ENCODE measurements at places on chromosomes 7 and 10. TPM values are rescaled to one million over a fixed set of nuclear protein-coding genes. Genes with fewer than 3 reads are reported as not detected.

- no peak overlapping the region for H3K4me3 ChIP-seq
- peak overlapping the region; percentile 50 for H3K27ac ChIP-seq
- H3K4me1 ChIP-seq: peaks cover 37% of the 10 kb centered on the region
- no peaks in the 10 kb centered on the region for H3K27me3 ChIP-seq
Measured at GRCh38 chr10:49313501-49314070, 14.6 kb downstream of the C10orf71 start.

- no peak for DNase-seq
- no peak overlapping the region for H3K27ac ChIP-seq
- H3K4me1 ChIP-seq: no peaks in the 10 kb centered on the region
- no peak overlapping the region for H3K4me3 ChIP-seq
- H3K27me3 ChIP-seq: no peaks in the 10 kb centered on the region
Measured at GRCh38 chr10:10960534-10960933, 57.1 kb upstream of the CELF2 start.

DNA sequence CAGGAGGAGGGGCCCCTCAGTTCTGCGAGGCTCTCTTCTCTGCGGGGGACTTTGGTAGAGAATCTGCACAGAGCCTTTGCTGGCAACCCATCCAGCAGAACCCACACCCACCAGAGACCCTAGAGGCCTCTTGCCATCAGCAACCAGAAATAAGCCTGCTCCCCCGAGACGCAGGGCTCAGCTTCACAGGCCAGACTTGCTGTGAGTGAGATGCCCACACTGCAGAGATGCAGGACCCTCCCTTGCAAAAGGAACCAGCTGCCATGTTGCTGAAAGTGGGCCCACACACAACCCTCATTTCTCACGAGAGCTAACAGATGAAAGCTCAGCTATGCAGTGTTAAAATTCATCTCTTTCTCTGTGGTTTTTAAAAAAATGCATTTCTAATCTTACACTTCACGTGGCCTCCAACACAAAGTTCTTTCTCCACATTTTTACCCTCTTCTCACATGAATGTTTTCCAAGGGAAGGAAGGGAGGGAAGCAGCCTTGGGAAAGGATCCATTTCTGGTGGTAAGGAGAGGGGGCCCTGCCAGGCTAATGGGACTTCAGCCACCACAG, 171.6 kb downstream of the CCDC3 start:
- H3K27ac ChIP-seq: no peak overlapping the region
- no peaks in the 10 kb centered on the region for H3K27me3 ChIP-seq
- no peak for DNase-seq
- no peaks in the 10 kb centered on the region for H3K36me3 ChIP-seq

GRCh38 chr7:131346885-131347592, 19.4 kb downstream of the MKLN1 start:
- no peaks in the 10 kb centered on the region for H3K36me3 ChIP-seq
- H3K27me3 ChIP-seq: no peaks in the 10 kb centered on the region
- H3K4me3 ChIP-seq: no peak overlapping the region
- peaks cover 37% of the 10 kb centered on the region for H3K4me1 ChIP-seq
- DNase-seq: no peak

The NKX6-2 gene
- total RNA-seq: not detected

- peaks cover 11% of the 10 kb centered on the region for H3K4me1 ChIP-seq
- H3K27ac ChIP-seq: peak overlapping the region; percentile 96
- no peaks in the 10 kb centered on the region for H3K36me3 ChIP-seq
- no peaks in the 10 kb centered on the region for H3K27me3 ChIP-seq
- DNase-seq: no peak
- peak overlapping the region; percentile 97 for H3K4me3 ChIP-seq
Measured at GRCh38 chr7:4774658-4775249, 669 bp upstream of the AP5Z1 start.

The SLIT1 gene
- 0.08 TPM for total RNA-seq

GRCh38 chr10:84563868-84564267, 235.5 kb downstream of the CCSER2 start:
- H3K4me1 ChIP-seq: no peaks in the 10 kb centered on the region
- no peak overlapping the region for H3K27ac ChIP-seq
- H3K27me3 ChIP-seq: no peaks in the 10 kb centered on the region
- no peaks in the 10 kb centered on the region for H3K36me3 ChIP-seq
- DNase-seq: no peak
- no peak overlapping the region for H3K4me3 ChIP-seq

DNA sequence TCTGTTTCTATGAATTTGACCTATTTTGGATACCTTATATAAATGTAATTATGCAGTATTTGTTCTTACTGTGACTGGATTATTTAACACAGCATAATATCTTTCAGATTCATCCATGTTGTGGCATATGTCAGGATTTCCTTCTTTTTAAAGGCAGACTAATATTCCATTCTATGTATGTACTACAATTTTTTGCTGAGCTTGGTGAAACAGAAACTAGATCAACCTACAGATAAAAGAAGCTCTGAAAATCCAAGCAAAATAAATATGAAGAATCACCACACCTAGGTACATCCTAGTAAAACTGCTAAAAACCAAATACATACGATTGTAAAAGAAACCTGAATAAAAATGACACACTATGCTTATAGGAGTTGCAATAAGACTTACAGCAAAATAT, 300.5 kb downstream of the HTR7 start:
- no peaks in the 10 kb centered on the region for H3K27me3 ChIP-seq
- H3K4me1 ChIP-seq: no peaks in the 10 kb centered on the region
- H3K27ac ChIP-seq: no peak overlapping the region
- no peak for DNase-seq
- no peaks in the 10 kb centered on the region for H3K36me3 ChIP-seq

DNA sequence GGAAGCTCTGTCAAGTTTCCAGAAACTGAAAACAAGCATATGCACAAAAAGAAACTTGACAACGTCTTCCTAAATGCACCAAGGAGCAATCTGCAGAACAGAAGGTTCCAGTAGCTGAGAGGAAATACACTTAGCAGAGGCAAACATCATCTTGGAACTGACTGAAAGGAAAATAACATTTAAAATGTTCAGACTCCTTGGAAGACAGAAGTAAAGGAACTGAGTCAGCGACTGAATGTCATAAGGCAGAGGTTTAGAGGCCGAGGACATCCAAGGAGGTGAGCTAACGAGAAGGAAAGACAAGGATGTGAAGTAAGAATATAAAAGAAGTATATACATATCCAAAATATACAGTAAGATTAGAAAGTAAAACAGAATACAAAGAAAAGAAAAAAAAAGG, 24.1 kb downstream of the SEMA3D start:
- H3K27ac ChIP-seq: no peak overlapping the region
- H3K4me3 ChIP-seq: no peak overlapping the region
- H3K4me1 ChIP-seq: no peaks in the 10 kb centered on the region
- no peak for DNase-seq
- H3K27me3 ChIP-seq: no peaks in the 10 kb centered on the region

- no peak for DNase-seq
- no peaks in the 10 kb centered on the region for H3K4me1 ChIP-seq
Measured at GRCh38 chr10:12766223-12766622, 235.3 kb downstream of the CCDC3 start.

- DNase-seq: no peak
- no peaks in the 10 kb centered on the region for H3K27me3 ChIP-seq
- peaks cover 17% of the 10 kb centered on the region for H3K36me3 ChIP-seq
- H3K4me1 ChIP-seq: no peaks in the 10 kb centered on the region
Measured at GRCh38 chr7:148828965-148829364, 55.1 kb downstream of the EZH2 start.

DNA sequence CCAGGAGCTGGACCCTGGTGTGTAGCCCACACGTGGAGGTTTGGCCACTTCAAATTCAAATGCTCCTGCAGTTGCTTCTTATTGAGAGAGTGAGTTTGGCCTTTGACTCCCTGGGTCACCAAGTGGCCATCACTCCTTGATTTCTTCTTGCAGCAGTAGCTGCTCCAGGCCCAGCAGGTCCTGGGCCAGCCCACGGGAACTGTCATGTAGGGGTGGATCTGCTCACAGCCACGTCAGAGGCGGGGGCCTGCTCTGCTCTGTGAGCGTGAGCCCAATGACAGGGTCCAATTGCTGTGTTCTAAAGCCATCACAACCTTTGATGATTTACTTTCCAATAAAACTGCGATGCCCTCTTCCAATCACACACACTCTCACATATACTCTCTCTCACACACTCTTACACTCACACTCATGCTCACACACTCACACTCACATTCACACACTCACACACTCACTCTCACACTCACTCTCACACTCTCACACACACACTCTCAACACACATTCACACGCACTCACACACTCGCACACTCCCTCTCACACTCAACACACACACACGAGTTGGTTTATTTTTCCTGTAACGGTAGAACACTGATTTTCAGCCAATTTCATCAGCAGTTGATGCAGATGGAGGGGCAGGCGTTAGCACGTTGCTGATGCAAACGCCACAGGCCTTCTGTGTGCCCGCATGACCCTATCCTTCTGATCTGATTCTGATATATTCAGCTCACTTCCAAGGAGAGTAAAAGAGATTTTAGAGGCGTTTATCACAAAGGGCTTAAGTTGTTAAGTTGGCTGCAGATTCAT, 210.7 kb upstream of the PPP2R2D start:
- no peaks in the 10 kb centered on the region for H3K36me3 ChIP-seq
- H3K4me3 ChIP-seq: no peak overlapping the region
- no peak overlapping the region for H3K27ac ChIP-seq
- no peak for DNase-seq
- H3K4me1 ChIP-seq: no peaks in the 10 kb centered on the region
- no peaks in the 10 kb centered on the region for H3K27me3 ChIP-seq

GRCh38 chr10:44911081-44911540, at the start of gene TMEM72:
TSS of gene TMEM72 (plus strand) at chr10:44911337. CDS start at chr10:44911513, 176 bp downstream.
- peaks cover 14% of the 10 kb centered on the region for H3K4me1 ChIP-seq
- no peaks in the 10 kb centered on the region for H3K27me3 ChIP-seq
- no peak within 1 kb of the TSS for H3K4me3 ChIP-seq

- H3K27ac ChIP-seq: no peak overlapping the region
- H3K27me3 ChIP-seq: no peaks in the 10 kb centered on the region
- peak; percentile 12 for DNase-seq
- no peak overlapping the region for H3K4me3 ChIP-seq
- no peaks in the 10 kb centered on the region for H3K36me3 ChIP-seq
Measured at GRCh38 chr7:151110236-151110940, 24.1 kb downstream of the AGAP3 start.

DNA sequence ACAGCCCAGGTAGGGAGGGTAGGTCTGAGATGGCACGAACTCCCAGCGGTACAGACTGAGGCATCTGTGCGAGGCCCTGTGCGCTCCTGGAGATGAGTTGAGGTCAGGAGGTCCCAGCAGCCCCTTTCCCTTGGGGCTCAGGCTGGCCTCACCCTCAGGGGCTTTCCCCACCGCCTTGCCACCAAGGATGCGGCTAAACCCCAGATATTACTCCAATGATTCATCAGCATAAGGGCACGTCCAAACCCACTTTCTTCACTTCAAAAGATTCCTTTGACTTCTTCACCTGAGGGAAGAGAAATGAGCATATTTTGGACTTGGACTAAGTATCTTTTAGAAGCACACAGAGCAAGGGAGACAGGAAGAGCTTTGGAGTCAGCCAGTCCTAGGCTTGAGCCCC, 20.3 kb downstream of the UROS start:
- H3K36me3 ChIP-seq: peaks cover 13% of the 10 kb centered on the region
- no peaks in the 10 kb centered on the region for H3K4me1 ChIP-seq
- no peak for DNase-seq
- no peaks in the 10 kb centered on the region for H3K27me3 ChIP-seq
- H3K4me3 ChIP-seq: no peak overlapping the region
- H3K27ac ChIP-seq: no peak overlapping the region

DNA sequence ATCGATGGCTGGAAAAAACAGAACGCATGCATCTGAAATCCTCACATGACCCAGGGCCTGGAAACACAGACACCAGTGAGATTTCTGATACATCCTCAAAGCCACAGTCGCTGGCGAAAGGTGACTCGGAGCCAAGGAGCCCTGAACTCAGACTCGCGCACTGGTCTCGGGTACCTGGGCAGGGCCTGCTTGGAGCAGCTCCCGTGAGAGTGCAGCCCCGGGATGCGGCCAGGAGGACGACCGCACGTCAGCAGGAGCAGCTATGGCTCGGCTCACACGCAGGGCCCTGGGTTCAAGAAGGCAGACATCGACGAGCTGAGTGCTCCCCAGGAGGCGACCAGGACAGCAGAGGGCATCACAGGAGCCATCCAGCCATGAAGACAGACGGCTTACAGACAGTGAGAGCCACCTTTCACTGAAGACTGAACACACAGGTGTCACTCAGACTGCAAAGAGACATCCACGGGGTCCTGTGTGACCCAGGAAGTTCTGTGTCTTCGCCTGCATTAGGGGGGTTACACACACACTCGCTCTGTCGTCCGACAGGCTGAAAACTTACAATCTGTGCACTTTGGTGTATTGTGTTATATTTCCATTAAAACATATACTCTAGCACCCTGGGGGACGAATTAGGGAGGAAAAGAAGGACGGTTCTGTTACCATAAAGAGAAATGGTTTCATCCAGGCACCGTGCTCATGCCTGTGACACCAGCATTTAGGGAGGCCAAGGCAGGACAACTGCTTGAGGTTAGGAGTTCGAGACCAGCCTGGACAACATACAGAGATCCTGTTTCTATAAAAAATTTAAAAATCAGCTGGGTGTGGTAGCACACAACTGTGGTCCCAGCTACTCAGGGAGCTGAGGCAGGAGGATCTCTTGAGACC, 227.7 kb downstream of the MAD1L1 start:
- H3K36me3 ChIP-seq: no peaks in the 10 kb centered on the region
- H3K27me3 ChIP-seq: no peaks in the 10 kb centered on the region
- peaks cover 16% of the 10 kb centered on the region for H3K4me1 ChIP-seq
- H3K27ac ChIP-seq: no peak overlapping the region

GRCh38 chr10:70887804-70888800, at the start of gene PCBD1:
TSS of gene PCBD1 (minus strand) at chr10:70888565. CDS start at chr10:70888533, 32 bp downstream.
- peak within 1 kb of the TSS; percentile 81 for H3K4me3 ChIP-seq
- H3K27ac ChIP-seq: peak within 1 kb of the TSS; percentile 95
- peaks cover 4% of the 10 kb centered on the region for H3K36me3 ChIP-seq
- H3K27me3 ChIP-seq: no peaks in the 10 kb centered on the region
- peaks cover 14% of the 10 kb centered on the region for H3K4me1 ChIP-seq

The OR6B1 gene
- total RNA-seq: not detected

The POLR3A gene
- total RNA-seq: 11.8 TPM

- no peak overlapping the region for H3K27ac ChIP-seq
- H3K27me3 ChIP-seq: no peaks in the 10 kb centered on the region
- DNase-seq: no peak
- no peak overlapping the region for H3K4me3 ChIP-seq
- H3K4me1 ChIP-seq: no peaks in the 10 kb centered on the region
- no peaks in the 10 kb centered on the region for H3K36me3 ChIP-seq
Measured at GRCh38 chr10:28434063-28434462, 98.9 kb upstream of the WAC start.

GRCh38 chr10:110773693-110774068, 98.0 kb upstream of the PDCD4 start:
- H3K4me1 ChIP-seq: peaks cover 46% of the 10 kb centered on the region
- no peak overlapping the region for H3K4me3 ChIP-seq
- DNase-seq: no peak
- H3K27ac ChIP-seq: peak overlapping the region; percentile 81
- H3K36me3 ChIP-seq: no peaks in the 10 kb centered on the region

DNA sequence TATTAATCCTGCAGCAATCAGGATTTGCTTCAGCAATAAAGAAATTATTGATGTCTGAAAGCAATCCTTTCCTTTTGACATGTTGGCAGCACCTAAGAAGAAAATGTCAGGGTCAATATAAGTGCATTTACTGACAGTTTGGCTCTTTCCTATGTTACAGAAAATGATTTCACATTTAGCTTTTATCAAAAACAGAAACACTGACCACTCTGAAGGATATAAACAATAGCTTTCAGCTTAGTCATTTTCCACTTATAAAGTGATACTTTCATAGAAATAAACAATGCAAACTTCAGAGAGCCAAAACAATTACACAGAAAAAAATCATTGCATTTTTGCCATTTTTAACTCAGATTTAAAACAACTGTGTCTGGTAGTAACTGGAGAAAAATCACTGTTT, 325.6 kb upstream of the KAT6B start:
- no peak for DNase-seq
- H3K4me1 ChIP-seq: peaks cover 6% of the 10 kb centered on the region
- no peaks in the 10 kb centered on the region for H3K27me3 ChIP-seq
- H3K36me3 ChIP-seq: no peaks in the 10 kb centered on the region
- H3K4me3 ChIP-seq: no peak overlapping the region
- H3K27ac ChIP-seq: no peak overlapping the region

Data from psoas muscle (tissue), 8 donors.